KBM-7 (cell line): ENCODE measurements at places on chromosomes 5 and 9.

GRCh38 chr9:81716409-81716808 lies 27.1 kb upstream of the TLE1 start:
- DNase-seq: no peak

DNA sequence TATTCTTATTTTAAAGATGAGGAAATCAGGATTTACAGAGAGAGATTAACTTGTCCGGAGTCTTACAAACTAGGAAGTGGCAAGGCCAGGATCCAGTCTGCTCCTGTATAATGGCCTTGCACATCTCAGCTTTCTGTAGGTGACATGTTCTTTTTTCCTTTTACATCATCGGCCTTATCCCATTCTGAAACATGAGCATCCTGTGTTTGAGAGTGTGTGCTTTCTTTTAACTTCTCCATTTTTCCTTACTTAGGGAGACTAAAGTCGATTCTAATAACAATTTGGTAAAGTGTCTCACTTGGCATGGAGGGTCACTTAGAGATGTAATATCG lies 214.6 kb downstream of the CD180 start:
- DNase-seq: no peak

- DNase-seq: no peak
These were observed 1.1 kb upstream of the FAF2 start for GRCh38 chr5:176446884-176447590.

- DNase-seq: no peak
These were observed 464.7 kb downstream of the DMRT2 start for GRCh38 chr9:1514776-1515363.

- DNase-seq: no peak
These were observed 230.3 kb upstream of the RFX3 start for GRCh38 chr9:3756071-3756470.

- no peak for DNase-seq
These were observed 47.0 kb downstream of the OLFM1 start for GRCh38 chr9:135134268-135135022.

GRCh38 chr5:110054240-110054639 lies 364.5 kb downstream of the MAN2A1 start:
- peak; percentile 83 for DNase-seq

GRCh38 chr9:74478606-74479005 lies 18.5 kb upstream of the RORB start:
- DNase-seq: no peak

GRCh38 chr9:71608825-71609447 lies 159.4 kb downstream of the CEMIP2 start:
- no peak for DNase-seq

GRCh38 chr9:35566417-35566816 lies 38.6 kb upstream of the TESK1 start:
- no peak for DNase-seq

DNA sequence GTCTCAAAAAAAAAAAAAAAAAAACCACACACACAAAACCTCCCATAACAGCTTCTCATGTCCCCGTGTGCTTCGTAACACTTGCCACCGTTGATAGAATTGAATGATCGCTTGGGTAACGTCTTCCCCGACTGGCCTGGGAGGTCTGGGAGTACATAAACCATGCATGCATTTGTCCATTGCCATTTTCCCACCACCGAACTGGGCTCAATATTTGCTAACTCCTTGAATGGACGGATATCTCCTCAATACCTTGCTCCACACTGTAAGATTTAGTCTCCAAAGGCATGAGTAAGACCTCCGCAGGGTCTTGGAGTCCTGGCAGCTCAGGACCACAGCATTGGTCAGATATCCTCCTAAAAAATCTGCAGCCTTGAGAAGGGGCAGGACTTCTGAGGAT lies 3.2 kb upstream of the P4HA2 start:
- DNase-seq: no peak

- peak; percentile 44 for DNase-seq
These were observed 107.4 kb downstream of the SCAMP1 start for GRCh38 chr5:78467752-78468357.

GRCh38 chr9:130745829-130746228 lies 52.2 kb downstream of the EXOSC2 start:
- DNase-seq: no peak

- peak; percentile 79 for DNase-seq
These were observed 12.0 kb upstream of the C9 start for GRCh38 chr5:39376293-39376714.

- DNase-seq: peak; percentile 75
These were observed 469 bp downstream of the AGTPBP1 start for GRCh38 chr9:85741095-85741874.

DNA sequence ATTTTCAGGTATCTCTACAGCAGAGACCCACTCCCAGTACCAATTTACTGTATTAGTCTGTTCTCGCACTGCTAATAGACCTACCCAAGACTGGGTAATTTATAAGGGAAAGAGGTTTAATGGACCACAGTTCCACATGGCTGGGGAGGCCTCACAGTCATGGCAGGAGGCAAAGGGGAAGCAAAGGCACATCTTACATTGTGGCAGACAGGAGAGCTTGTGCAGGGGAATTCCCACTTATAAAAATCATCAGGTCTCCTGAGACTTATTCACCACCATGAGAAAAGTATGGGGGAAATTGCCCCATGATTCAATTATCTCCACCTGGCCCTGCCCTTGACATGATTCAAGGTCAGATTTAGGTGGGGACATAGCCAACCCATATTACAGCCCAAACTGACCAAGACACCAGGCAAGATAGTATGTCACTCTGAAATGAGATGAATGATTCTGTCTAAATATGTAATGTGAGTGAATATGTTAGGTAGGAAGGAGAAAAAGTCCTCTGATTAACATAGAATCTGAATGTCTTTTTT lies 182.5 kb upstream of the CDH12 start:
- DNase-seq: no peak

GRCh38 chr5:36304095-36304805 lies 2.5 kb upstream of the RANBP3L start:
- no peak for DNase-seq

DNA sequence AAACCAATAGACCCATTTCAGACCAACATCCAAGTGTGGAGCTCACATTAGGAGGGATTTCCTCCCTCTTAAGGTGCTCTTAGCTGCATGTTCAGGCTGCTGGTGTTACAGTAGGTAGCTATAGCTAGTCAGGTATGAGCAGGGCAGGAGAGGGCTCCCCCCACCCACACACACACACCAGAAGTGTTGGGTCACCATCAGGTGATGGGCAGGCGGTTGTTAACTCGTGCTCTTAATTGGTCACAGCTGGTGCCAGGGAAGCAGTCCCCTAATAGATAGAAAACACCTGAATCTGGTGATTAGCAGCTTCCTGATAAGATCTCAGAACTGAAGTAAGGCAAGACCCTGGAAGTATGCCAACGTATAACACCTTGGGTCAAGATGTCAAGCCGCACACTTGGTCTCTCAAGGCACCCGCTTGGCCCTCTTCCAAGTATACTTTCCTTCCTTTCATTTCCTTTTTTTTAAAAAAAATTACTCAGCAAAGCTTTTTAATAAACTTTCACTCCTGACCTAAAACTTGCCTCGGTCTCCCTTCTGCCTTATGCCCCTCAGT lies 532.4 kb downstream of the DNAH5 start:
- no peak for DNase-seq

DNA sequence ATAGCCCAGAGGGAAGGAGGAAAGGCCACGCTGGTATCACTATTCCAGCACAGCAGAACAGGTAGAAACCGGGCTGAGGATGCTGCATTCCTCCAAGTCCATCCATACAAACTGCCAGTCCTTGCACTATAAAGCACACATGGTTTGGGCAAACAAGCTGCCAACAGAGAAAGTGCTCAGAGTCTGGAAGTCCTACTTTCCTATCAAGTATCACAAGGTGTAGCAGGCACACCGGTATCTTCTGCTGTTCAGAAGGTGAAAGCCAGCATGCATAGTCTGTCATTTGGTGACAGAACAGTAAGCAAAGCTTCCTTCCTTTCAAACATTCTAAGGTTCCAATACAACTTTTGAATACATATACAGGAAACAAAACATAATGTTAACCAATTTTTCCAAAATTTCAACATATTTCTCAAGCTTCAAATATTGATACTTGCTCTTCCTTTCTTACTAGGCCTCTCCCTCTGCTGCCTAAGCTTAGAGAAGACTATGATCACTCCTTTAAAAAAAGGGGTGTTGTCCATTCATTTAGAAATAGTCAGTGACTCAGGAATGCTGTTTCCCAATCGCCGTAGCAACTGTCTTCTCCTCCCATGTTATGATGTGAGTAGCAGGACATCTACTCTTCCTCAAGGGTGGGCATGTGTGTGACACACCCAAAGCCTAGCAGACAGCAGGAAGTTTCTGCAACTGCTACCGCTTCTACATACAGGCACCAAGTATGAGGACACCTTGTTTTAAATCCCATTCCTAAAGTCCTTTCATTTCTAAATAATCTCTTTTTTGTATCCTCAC lies 14.7 kb downstream of the DIAPH1 start:
- DNase-seq: peak; percentile 78

DNA sequence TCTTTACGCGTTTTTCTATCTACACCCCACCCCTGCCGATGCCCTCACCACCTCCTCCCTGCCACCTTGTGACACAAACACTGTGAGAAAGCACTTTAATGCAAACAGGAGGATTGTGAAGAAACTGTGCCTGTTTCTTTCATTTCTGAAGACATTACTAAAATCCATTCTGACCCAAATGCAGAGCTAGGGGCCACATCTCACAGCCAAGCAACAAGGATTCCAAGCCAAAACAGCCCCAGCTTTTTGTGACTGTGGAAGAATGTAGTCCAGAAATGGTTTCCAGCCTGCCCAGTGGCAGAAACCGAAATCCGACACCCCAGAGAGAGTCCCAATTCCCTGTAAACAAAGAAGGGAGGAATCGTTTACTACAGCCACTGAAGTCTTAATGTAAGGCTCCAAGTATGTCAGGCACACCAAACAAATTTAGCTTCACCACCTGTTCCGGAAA lies 190.9 kb downstream of the TTC39B start:
- no peak for DNase-seq

GRCh38 chr5:71829206-71829605 lies 110.1 kb downstream of the CARTPT start:
- DNase-seq: peak; percentile 89

- DNase-seq: no peak
These were observed 69.4 kb downstream of the TRPC7 start for GRCh38 chr5:136295914-136296313.

- peak; percentile 56 for DNase-seq
These were observed 47.9 kb downstream of the COL5A1 start for GRCh38 chr9:134689321-134690181.

GRCh38 chr5:62112689-62113228 lies 193.2 kb upstream of the KIF2A start:
- DNase-seq: no peak

DNA sequence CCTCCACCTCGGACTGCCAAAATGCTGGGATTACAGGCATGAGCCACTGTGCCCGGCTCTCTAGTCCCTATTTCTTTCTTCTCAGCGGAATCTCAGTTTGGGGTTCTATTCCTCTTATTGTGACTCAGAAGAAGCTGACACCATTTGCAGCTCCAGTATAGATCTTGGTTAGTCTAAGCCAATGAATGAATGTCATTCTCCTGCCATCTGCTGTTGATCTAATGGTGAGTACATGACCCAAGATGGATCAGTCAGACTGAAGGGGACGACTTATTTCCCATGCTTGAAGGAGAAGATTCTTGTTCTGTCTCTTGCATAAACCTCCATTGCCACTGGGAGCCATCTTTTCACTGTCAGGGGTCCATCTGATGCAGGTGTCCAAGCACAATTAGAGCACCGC lies 76.0 kb upstream of the KLF9 start:
- no peak for DNase-seq

DNA sequence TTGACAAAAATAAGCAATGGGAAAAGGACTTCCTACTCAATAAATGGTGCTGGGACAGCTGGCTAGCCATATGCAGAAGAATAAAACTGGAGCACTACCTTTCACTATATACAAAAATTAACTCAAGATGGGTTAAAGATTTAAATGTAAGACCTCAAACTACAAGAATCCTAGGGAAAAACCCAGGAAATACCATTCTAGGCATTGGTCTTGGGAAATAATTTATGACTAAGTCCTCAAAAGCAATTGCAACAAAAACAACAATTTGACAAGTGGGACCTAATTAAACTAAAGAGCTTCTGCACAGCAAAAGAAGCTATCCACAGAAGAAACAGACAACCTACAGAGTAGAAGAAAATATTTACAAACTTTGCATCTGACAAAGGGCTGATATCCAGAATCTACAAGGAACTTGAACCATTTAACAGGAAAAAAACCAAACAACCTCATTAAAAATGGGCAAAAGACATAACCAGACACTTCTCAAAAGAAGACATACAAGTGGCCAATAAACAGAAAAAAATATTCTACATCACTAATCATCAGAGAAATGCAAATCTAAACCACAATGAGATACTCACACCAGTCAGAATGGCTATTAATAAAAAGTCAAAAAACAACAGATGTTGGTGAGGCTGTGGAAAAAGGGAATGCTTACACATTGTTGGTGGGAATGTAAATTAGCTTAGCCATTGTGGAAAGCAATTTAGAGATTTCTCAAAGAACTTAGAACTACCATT lies 75.2 kb upstream of the CPEB4 start:
- no peak for DNase-seq

GRCh38 chr5:74468421-74468820 lies 172.1 kb downstream of the ENC1 start:
- DNase-seq: no peak

DNA sequence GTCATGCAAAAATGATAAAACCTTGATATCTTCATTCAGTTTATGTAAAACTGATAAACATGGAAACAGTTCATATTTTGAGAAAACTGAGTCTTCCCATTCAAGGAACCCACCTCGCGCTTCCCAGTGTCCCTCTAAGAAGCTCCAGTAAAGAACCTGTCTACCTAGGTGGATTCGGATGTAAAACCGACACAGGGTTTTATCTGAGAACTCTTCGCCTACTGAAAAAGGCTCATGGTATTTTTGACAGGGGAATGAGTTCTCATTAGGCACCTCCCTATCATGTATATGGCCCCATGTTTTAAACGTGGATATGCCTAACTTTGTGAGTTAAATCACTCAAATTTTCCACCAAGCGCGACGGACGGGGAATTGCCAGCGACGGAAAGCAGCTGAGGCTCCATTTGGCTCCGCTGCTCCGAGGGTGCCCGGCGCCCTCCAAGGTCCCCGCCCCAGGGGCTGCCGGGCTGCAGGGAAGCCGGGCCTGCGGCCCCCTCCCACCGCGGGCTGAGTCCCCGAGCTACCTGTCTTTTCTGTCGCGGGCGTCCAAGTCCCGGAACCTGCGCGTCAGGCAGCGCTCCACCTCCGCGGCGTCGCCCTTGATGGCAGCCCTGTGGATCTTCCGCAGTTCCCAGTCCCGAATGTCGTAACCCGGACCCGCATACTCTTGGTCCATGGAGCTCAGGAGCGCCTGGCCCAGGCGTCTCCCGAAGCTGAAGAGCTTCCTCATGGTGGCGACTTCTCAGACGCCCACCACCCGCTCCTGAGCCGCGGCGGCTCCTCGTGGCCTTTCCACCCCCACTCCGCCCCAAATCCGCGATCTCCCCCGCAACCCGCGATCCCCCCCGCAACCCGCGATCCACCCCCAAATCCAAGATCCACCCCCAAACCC lies 594 bp downstream of the ANKRD18A start:
- DNase-seq: peak; percentile 16

GRCh38 chr5:155010881-155011280 lies 2.7 kb upstream of the KIF4B start:
- DNase-seq: no peak

GRCh38 chr5:170716396-170716795 lies 67.1 kb upstream of the GABRP start:
- DNase-seq: no peak
